Activated naive CD4-positive, alpha-beta T cell treated with anti-CD3 and anti-CD28 coated beads for 36 hours (primary cell): ENCODE measurements at places on chromosomes 3 and 15. TPM values are rescaled to one million over a fixed set of nuclear protein-coding genes. Genes with fewer than 3 reads are reported as not detected.

ECE2 gene
- not detected for total RNA-seq

DUOXA1 gene
- total RNA-seq: not detected

SHC4 gene
- total RNA-seq: 0.21 TPM

IGF2BP2 gene
- 0.44 TPM for total RNA-seq

ZMYND10 gene
- 0.54 TPM for total RNA-seq

NTRK3 gene
- total RNA-seq: 0.95 TPM

IGSF11 gene
- total RNA-seq: 0.12 TPM

PAK2 gene
- 66.6 TPM for total RNA-seq

CFAP92 gene
- 0.32 TPM for total RNA-seq

GCSAM gene
- total RNA-seq: 14.5 TPM

RPP25 gene
- 3.5 TPM for total RNA-seq

SLC38A3 gene
- total RNA-seq: not detected

HDC gene
- 1.1 TPM for total RNA-seq

ZBBX gene
- total RNA-seq: not detected

CLDN1 gene
- 0.88 TPM for total RNA-seq

SLC6A20 gene
- total RNA-seq: not detected

C2CD4B gene
- total RNA-seq: not detected

CXCR6 gene
- not detected for total RNA-seq

DYNC1LI1 gene
- total RNA-seq: 33.1 TPM

GOLGA8T gene
- not detected for total RNA-seq

ZNF80 gene
- 0.67 TPM for total RNA-seq

ALCAM gene
- total RNA-seq: 17.5 TPM

FBXW12 gene
- total RNA-seq: not detected
